PC-3 (cell line): ENCODE measurements at places on chromosomes 7 and 10. TPM values are rescaled to one million over a fixed set of nuclear protein-coding genes. Genes with fewer than 3 reads are reported as not detected.
A peak's percentile ranks its signal among the peaks of the same experiment; 100 is the strongest.

DNA sequence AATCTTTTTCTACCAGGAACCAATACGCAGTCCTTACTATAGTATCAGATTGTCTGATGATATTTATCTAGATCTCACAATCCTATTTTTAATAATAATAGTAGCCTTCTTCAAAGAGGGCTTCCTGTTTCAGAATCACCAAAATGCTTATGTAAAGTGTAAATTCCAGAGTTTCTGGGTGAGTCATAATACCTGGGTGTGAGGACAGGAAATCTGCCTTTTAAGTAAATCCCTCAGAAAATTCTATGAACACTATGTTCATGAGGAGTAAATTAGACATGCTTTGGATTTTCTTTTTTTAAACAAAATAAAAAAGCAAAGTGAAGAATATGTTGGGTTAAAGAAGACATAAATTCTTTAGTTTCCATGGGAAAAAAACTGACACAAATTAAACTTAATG lies 20.5 kb downstream of the DKK1 start:
- peak; percentile 93 for DNase-seq

GRCh38 chr10:85614566-85614965 lies 752.0 kb downstream of the GRID1 start:
- DNase-seq: no peak

LRMDA gene
- total RNA-seq: 1.2 and 3.6 TPM in 2 replicates

DNA sequence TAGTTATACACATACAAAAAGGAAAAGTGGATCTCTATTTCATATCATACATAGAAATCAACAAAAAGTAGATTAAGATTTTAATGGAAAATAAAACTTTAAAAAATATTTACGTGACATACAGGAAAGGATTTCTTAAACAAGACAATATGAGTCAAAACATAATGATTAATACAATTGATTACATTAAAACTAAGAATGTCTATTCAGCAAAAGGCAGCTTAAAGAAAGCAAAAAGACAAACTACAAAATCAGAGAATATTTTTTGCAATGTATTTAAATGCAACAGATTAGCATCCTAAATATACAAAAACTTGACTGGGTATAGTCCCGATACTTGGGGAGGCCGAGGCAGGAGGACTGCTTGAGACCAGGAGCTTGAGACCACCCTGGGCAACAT lies 50.5 kb downstream of the VAX1 start:
- DNase-seq: no peak

DNA sequence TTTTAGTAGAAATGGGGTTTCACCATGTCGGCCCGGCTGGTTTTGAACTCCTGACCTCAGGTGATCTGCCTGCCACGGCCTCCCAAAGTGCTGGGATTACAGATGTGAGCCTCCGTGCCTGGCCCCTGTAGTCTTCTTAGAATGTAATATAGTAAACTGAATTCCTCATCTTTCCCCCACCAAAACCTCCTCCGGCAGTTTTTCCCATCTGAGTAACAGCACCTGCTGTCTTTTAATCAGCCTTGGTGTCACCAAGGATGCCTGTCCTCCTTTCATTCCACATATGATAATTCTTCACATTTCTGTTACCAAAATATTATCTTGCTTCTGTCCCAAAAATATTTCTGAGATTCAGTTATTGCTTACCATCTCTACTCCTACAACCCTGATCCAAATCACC lies 80.2 kb downstream of the ZEB1 start:
- no peak for DNase-seq

POLD2 gene
- 224 and 225 TPM in 2 replicates for total RNA-seq

- peak; percentile 47 for DNase-seq
Observed at GRCh38 chr10:23081221-23081750, 14.1 kb upstream of the MSRB2 start.

TAS2R16 gene
- not detected in 2 replicates for total RNA-seq

- DNase-seq: no peak
Observed at GRCh38 chr10:131697476-131698128, 203.2 kb upstream of the PPP2R2D start.

MOGAT3 gene
- total RNA-seq: not detected in 2 replicates

GRCh38 chr7:43698460-43699255 lies 30.7 kb downstream of the COA1 start:
- no peak for DNase-seq

GRCh38 chr10:131574707-131575430 lies 263.3 kb upstream of the TCERG1L start:
- DNase-seq: no peak
